PC-3 (cell line): ENCODE measurements at places on chromosomes 3 and 15. TPM values are rescaled to one million over a fixed set of nuclear protein-coding genes. Genes with fewer than 3 reads are reported as not detected.

GRCh38 chr3:4107430-4107829 is 195.7 kb upstream of the SETMAR start:
- H3K4me3 ChIP-seq, result no peak overlapping the region
- no peaks in the 10 kb centered on the region for H3K27me3 ChIP-seq
- H3K27ac ChIP-seq, result no peak overlapping the region
- no peak for DNase-seq
- no peaks in the 10 kb centered on the region for H3K36me3 ChIP-seq

The ZNF197 gene
- total RNA-seq, result 9.6 and 10.4 TPM in 2 replicates

GRCh38 chr3:182609575-182610156 is 183.6 kb upstream of the ATP11B start:
- H3K36me3 ChIP-seq, result no peaks in the 10 kb centered on the region
- peak; percentile 95 for DNase-seq
- H3K27me3 ChIP-seq, result no peaks in the 10 kb centered on the region
- peaks cover 38% of the 10 kb centered on the region for H3K4me1 ChIP-seq
- peak overlapping the region; percentile 57 for H3K27ac ChIP-seq

DNA sequence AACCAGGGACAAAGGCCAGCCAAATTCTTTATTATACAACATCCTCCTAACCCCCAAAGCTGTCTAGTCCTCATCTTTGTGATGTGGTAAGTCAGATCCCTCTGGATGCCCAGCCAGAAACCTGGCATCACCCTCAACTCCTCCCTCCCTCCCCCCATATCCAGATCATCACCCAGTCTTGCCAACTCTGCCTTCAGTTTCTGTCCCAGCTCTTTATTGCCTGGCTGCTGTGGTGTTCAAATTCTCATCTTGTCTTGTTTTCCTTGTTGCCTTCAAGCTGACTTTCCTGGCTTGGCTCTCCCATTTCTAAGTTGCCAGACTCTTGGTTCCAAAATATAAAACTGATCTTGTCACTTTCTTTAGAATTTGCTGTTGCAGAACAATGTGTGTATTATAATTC is 28.6 kb downstream of the MAP2K1 start:
- H3K36me3 ChIP-seq, result peaks cover 9% of the 10 kb centered on the region; the same call in 1 of the 2 replicates
- no peak for DNase-seq
- no peaks in the 10 kb centered on the region; the same call in 1 of the 2 replicates for H3K4me1 ChIP-seq

The ACOX2 gene
- total RNA-seq, result 9.8 and 10.8 TPM in 2 replicates

The ST6GAL1 gene
- total RNA-seq, result 8.6 and 9.4 TPM in 2 replicates

The GNAT1 gene
- total RNA-seq, result 0.22 TPM in 1 of 2 replicates, not detected in the other

The CAMKV gene
- 0.58 TPM in 1 of 2 replicates, not detected in the other for total RNA-seq

The CLEC3B gene
- total RNA-seq, result 1.8 TPM in 1 of 2 replicates, not detected in the other

The LRRIQ4 gene
- total RNA-seq, result 0.52 TPM in 1 of 2 replicates, not detected in the other

DNA sequence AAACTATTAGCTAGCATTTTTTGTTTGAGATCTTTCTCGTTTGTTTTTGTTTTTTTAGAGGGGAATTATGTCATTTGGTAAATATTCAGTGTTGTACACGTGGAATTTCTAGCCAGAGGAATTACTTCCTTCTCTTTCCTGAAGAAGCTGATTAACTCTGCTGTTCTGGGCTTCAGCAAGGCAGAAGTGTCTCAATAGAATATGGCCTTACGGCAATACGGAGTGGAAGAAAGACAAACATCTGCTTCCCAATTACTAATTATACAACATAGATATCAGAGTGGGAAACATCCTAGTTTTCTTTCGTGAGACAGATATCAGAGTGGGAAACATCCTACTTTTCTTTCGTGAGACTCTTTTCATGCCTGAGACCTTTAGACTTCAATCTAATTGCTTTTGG is 11.9 kb downstream of the P3H2 start:
- no peaks in the 10 kb centered on the region for H3K27me3 ChIP-seq
- no peaks in the 10 kb centered on the region for H3K4me1 ChIP-seq
- H3K27ac ChIP-seq, result no peak overlapping the region
- no peaks in the 10 kb centered on the region for H3K36me3 ChIP-seq
- no peak overlapping the region for H3K4me3 ChIP-seq

DNA sequence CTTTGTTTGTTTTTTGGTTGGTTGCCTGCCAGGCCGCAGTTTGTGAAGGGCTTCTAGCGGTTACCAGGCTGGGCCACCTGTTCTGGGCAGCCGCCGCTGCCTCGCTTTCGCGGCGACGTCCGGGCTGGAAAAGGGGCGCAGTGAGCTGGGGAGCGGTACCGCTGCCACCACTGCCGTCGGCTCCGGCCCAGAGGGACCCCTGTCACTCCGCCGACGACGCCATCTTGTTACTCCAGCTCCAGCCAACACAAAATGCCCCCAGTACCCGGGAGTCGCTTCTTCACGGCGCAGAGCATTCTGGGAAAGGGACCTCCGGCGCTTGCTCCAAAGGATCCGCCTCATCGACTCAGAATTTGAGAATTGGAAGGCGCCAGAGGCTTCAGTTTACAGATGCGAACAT is 238.8 kb downstream of the CDIN1 start:
- no peak overlapping the region for H3K4me3 ChIP-seq
- no peak overlapping the region for H3K27ac ChIP-seq
- H3K36me3 ChIP-seq, result no peaks in the 10 kb centered on the region

DNA sequence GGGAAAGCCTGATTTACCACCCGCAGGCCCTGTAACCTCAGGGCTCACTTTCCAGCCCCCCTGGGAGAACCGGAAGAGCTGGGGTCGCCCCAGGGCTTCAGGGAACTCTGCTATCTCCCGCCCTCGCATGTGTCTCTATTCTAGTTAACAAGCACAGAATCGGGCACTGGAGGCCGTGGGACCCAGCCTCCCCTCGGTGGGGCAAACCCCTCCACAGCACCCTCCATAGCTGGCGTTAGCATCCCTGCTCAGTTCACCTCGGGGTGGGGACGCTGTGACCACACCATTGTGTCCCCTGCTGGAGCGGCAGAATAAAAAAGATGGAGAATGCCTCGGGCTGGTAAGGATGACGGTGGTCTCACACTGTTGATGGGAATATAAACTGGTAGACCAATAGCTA is 3.5 kb upstream of the LRRC15 start:
- H3K4me3 ChIP-seq, result no peak overlapping the region
- H3K4me1 ChIP-seq, result peaks cover 12% of the 10 kb centered on the region; the same call in 1 of the 2 replicates
- no peak for DNase-seq
- no peak overlapping the region for H3K27ac ChIP-seq
- no peaks in the 10 kb centered on the region for H3K27me3 ChIP-seq
